Large intestine (tissue), 12 donors: ENCODE measurements at places on chromosomes 3 and 15. TPM values are rescaled to one million over a fixed set of nuclear protein-coding genes. Genes with fewer than 3 reads are reported as not detected.

TF gene
- polyA plus RNA-seq, result 22.5 TPM

ALDH1L1 gene
- polyA plus RNA-seq, result 40.4 TPM

BNC1 gene
- polyA plus RNA-seq, result 4.2 TPM

CP gene
- 0.57 TPM for polyA plus RNA-seq

NMB gene
- polyA plus RNA-seq, result 2.2 TPM

MNS1 gene
- polyA plus RNA-seq, result 5.0 TPM

OR5K3 gene
- not detected for polyA plus RNA-seq

SCN11A gene
- polyA plus RNA-seq, result 1.1 TPM

TGM5 gene
- 0.03 TPM for polyA plus RNA-seq

STAB1 gene
- 43.5 TPM for polyA plus RNA-seq

LXN gene
- 45.7 TPM for polyA plus RNA-seq

HYAL1 gene
- 2.1 TPM for polyA plus RNA-seq

CLDN18 gene
- 4.1 TPM for polyA plus RNA-seq

ZNF654 gene
- polyA plus RNA-seq, result 13.1 TPM
